ENCODE measurements at places on chromosomes 4 and X.

DNA sequence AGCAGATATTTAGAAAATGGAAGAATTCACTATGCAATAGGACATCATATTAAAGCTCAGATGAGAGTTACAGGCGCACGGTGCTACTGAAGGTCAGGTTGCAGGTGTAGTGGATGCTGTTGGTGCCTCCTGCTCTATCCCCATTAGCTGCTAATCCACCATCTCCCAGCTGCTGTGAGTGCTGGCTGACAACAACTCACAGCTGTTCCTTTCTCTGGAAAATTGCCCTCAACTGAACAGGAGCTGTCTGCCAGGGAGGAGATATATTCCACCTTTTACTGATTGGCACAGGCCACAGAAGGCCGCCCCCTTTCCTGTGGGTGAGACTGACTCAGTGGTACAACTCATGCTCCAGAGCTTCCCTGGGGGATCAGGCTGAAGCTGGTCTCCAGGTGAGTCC lies 48.7 kb downstream of the UCHL1 start:
- DNase-seq = no peak

- DNase-seq = no peak
Observed at GRCh38 chr4:7691982-7692381, 247.7 kb downstream of the AFAP1 start.

DNA sequence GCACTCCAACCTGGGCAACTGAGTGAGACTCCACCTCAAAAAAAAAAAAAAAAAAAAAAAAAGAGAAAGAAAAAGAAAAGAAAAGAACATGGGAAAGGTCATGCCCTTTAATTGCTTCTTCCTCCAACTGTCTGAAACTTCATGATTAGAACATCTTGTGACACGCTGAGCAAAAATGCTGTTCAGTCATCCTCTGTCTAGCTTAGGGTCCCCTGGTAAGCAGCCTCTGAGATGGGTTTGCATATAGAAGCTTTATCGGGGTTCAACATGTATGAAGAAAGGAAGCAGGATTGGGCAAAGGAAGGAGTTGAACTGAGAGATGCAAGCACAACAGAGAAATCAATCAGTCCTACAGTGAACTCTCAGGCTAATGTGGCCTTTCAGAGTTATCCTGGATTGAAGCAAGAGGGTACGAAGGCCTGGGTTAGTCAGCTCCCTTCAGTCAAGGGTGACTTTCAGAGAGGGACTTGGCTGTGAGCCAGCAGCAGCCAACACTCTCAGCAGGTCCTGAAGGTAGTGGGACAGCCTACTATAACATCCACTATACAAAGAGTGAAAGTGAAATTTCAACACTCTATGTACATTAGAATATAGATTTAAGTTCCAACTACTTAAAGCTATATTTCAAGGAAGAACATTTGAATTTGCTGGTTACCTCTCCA lies 11.4 kb downstream of the MAOB start:
- no peak for DNase-seq

DNA sequence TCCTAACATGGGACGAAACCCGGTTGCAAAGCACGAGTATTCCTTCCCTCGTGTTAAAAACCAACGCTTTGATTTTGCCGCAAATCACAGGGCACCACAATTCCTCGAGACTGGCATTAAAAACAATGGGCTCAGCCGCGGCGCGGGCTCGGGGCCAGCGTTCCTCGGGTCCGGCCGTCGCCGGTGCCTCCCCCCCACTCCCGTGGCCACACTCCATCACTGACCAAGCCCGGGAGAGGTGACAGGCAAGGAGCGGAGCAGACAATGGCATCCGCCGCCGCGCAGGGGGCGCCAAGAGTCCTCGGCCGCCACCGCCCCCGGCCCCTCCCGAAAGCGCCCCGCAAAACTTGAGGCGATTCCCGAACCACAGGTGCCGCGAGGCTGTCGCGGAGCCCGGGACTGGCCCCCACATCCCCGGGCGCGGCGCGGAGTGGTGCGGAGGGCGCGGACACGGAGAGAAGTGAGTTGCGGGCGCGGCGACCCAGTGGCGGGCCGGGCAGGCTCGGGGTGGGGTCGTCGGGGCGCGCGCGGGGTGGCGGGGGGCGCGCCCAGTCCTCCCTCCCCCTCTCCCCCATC lies 445 bp downstream of the AP1S2 start:
- no peak for DNase-seq

- DNase-seq = no peak
Observed at GRCh38 chr4:120973207-120973606, 50.7 kb upstream of the PRDM5 start.

GRCh38 chrX:73916489-73916888 lies 353.5 kb downstream of the CHIC1 start:
- no peak for DNase-seq

GRCh38 chrX:43693602-43694406 lies 37.7 kb downstream of the MAOA start:
- no peak for DNase-seq

DNA sequence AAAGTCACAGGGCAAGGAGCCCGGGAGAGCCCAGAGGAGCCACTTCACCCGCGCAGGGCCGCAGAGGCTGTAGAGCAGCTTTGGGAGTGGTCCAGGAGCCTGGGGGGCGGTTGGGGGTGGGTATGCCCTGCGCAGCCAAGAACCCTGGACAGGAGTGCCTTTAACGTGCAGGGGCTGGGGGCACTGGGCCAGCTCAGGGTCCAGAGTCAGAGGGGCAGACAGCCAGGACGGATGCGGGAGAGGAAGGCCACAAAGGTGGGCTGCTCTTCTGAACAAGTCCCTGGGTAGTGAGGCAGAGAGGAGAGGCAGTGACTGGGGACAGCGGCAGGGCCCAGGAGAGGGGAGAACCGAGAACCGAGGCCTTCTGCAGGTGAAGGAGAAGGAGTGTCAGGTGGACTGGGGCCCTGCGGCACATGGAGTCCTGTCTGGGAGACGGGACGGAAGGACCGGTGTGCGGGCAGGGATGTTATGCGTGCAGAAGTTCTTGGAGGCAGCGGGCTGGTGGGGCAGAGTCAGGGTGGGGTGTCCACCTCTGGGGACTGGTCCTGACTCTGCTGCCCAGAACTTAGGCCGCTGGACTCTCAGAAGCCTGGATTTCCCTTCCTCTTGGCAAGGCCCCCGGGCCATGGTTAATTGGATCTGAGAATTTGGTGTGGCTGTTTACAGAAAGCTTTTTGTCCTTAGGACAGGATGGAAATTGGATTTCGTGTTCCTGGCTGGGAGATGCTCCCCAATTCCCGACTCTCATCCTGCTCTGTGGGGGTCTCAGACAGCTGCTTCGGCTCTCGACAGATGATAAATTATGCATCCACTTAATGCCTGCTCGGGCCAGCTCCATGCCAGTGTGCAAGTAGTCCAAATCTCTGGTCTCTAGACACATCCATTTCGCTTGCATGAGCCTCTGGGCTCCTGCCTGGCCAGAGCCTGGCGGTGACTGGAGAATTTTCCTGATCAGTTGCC lies 31.9 kb downstream of the ADRA2C start:
- no peak for DNase-seq

- no peak for DNase-seq
Observed at GRCh38 chr4:174550541-174550940, 28.3 kb upstream of the HPGD start.

GRCh38 chr4:42133006-42133405 lies 19.4 kb downstream of the BEND4 start:
- DNase-seq = no peak

DNA sequence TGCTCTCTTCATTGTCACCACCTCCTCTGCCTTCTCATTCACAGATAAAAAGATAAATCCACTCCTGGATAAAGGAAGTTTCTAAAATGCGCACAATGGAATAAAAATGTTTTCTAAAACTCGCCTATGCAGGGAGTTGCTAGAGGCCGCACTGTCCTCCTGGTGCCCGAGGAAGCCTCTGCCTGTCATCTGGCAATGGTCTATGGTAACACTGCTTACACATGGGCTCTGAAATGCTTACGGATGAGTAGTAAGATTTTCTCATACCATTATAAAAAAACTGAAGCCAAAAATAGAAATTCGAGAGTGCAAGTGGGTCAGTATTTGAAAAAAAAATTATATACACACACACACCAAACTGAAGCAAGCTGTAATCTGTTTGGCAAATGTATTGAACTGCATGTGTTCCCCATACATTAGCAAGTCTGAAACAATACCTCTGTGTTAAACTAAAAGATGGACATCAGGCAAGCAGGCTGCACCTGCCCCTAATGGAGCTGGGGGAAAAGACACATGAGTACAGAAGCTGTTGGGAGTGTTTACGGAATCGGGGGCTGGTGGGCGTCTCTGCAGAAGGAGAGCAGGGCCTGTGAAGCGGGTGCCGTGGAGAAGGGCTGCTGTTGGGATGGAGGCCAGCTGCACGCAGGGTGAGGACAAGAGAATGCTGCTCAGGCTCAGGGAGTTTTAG lies 103.3 kb upstream of the FAT1 start:
- no peak for DNase-seq

GRCh38 chr4:11428899-11429698 lies 405 bp upstream of the HS3ST1 start:
- DNase-seq = no peak

DNA sequence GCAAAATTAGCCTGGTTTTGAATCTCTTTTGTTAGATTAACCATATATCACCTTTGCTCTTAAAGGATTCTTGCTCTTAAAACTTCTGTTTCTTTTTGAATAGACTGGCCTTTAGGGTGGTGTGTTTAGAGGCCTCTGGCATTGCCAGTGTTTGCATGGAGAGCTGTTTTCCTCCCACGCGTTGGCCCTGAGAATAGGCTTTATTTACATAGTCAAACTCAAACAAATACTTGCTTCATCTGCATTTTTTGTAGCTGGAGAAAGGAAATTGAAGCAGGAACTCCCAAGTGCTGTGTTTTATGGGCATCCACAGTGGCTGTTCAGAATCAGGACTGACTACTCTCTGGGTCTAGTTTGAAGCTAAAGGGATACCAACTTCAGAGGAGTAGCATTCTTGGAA lies 2.7 kb downstream of the SHROOM2 start:
- DNase-seq = no peak

DNA sequence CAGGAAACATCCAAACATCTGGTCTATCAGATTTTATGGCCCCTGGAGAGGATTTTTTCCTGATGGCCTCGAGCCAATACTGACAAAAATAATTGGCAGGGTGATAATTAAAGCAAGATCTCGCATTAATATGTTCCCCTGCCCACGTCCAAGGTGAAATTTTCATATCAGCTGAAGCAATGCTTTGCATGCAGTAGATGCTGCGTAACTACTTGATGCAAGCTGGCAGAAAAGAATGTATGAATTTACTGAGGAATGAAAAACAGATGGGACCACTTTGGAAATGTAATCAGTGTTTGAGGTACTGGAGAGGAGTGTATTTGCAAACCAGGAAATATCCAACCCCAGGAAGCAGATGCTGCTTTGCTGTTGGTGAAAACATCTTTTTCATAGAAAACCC lies 36.8 kb upstream of the REST start:
- no peak for DNase-seq

GRCh38 chr4:83387012-83387411 lies 52.4 kb upstream of the HPSE start:
- DNase-seq = no peak

GRCh38 chr4:88750369-88750768 lies 52.7 kb upstream of the NAP1L5 start:
- no peak for DNase-seq

- DNase-seq = no peak
Observed at GRCh38 chrX:111857534-111858060, 18.4 kb upstream of the TRPC5OS start.

DNA sequence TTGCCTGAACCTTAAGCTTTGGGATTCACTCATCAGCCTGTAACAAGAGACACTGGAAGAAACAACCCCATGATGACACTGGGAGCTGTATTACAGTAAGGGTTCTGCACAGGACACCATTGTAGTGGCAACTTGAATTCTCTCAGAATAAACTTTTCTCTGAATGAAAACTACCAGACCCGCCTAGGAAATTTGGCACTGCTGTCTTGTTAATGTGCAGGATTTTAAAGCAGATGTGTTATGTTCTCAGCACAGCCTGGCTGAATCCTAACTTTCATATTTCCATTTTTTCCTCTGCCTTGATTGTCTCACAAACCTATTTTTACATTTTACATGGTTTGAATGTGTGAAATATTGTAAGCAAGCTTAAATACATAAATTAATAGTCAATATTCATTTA lies 253.6 kb downstream of the UNC5C start:
- DNase-seq = no peak

DNA sequence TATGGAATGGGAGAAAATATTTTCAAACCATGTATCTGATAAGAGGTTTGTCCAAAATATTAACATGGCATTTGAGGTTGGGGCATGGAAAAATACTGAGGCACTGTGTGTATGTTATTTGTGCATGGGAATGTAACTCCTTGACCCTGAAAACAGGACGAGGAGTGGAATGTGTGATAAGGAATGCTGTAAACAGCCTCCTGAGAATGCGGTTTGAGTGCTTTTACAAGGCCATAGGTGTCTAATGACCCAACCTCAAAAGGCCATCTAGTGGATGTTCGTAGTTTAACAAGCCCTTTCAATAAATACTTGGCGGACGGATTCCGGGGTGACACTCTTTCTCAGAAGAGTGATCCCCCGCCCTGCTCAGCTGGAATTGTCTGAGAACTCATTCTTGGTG lies 162.9 kb upstream of the USP9X start:
- no peak for DNase-seq

DNA sequence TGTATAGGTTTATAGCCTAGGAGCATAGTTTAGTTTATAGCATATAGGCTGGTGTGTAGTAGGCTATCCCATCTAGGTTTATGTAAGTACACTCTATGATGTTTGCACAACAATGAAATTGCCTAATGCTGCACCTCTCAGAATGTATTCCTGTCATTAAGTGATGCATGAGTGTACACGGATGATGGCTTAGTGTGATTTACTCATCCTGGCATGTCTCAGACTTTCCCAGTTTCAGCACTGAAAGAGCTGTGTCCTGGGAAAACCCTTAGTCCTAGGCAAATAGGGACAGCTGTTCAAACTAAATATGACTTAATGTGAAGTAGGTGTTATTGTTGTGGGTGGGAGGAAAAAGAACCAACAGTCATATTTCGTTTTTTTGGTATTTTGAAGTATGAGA lies 264.9 kb upstream of the MAGEB18 start:
- DNase-seq = no peak

GRCh38 chr4:92304121-92304520 lies 355 bp downstream of the GRID2 start:
- no peak for DNase-seq

GRCh38 chrX:132373610-132374009 lies 115.2 kb downstream of the MBNL3 start:
- no peak for DNase-seq

DNA sequence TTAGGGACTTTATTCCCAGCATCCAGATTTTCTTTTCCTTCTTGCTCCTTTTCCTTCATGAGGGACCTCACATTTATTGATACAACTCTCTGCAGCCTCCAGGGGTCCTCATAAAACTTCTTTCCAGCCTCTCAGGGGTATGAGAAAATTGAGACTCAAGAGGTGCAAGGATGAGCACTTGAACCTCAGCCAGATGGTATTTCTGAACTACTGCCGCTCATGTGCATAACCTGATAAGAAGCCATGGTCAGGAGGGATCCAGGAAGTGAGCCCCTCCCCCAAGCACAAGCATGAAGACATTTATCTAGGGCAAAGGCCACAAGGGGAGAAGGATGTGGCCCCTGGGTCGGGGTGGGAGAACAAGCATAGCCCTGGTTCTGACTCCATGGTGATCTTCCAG lies 73.3 kb downstream of the TSPAN7 start:
- DNase-seq = no peak

- DNase-seq = no peak
Observed at GRCh38 chr4:114601304-114602052, 2.9 kb downstream of the UGT8 start.

GRCh38 chrX:57367649-57368048 lies 81.1 kb downstream of the FAAH2 start:
- DNase-seq = no peak

- no peak for DNase-seq
Observed at GRCh38 chrX:96619588-96619987, 65.1 kb upstream of the DIAPH2 start.
